ENCODE measurements at places on chromosomes 6 and 20.
A peak's percentile ranks its signal among the peaks of the same experiment; 100 is the strongest.

DNA sequence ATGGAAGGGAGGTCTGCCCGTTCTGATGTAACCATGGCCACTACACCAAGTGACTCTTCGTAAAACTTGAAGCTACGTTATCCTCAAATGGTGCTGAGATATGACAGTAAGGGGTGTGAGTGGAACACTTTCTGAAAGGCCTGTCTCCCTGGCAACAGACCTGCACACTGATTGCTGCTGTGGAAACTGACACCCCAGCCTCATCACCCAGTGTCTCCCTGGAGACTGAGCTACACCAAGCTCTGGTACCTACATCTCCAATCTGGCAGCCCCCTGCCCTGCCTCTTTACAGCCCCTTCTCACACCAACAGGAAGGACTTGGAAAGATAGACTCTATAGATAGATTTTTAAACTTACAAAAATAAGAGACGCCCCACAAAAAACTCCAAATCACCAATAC is 13.2 kb downstream of the PI16 start:
- DNase-seq, result no peak

- no peak for DNase-seq
Measured at GRCh38 chr6:119476554-119476953, 127.0 kb upstream of the MAN1A1 start.

DNA sequence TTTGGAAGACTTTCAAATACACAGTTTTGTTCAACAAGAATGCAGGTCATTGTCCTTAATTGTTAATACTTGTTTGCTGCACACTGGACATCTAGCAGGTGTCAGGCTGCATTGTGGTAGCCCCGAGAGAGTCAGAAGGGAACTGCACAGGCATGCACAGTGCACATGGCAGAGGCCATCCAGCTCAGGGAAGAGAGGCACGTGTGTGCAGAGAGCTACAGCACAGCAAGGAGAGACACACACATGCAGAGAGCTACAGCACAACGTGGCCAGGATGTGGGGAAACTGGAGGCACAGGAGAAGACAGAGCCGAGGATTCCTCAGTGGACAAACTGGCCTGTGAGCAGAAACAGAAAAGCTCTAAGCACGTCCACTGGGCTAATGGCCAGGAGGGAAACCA is 272.0 kb downstream of the SMOC2 start:
- no peak for DNase-seq

GRCh38 chr6:124963831-124964763 is 1.9 kb downstream of the RNF217 start:
- no peak for DNase-seq

DNA sequence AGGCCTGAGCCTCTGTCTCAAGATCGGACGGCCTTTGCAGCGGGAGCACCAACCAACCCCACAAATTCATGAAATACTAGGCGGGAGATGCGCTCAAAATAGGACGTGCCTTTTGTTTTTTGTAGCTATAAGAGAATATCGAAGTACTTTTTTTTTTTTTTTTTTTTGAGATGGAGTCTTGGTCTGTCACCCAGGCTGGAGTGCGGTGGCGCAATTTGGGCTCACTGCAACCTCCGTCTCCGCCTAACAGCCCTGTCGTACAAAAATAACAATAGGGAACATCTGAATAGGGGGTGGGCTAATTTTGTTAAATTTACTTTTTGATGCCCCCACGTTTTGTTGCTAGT is 5.9 kb upstream of the TUBB2A start:
- peak; percentile 2 for DNase-seq

DNA sequence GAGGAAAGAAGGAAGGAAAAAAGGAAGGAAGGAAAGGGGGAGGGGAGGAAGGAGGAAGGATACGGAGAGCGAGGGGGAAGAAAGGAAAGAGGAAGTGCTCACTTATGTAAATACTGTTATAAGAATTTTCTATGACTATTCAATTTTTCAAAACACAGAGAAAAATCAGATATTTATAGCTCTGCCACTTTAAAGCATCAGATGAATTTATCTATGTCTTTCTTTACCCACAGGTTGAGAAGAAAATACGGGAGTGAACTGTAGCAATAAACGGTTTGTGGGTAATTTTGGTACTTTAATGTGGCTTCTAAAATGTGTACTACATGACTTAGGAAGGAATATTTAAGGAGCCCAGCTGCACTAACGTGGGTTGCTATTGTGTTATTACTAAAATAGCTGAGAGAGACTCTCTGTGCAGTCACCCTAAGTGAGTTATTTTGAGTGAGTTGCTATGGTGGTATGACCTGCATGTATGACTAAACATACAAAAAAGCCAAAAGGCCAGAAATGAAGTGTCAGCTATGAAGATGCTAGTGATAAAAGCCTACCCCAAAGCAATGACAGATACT is 225.5 kb downstream of the SOD2 start:
- no peak for DNase-seq

- DNase-seq, result no peak
Measured at GRCh38 chr6:156857573-156857972, 80.4 kb downstream of the ARID1B start.

- no peak for DNase-seq
Measured at GRCh38 chr20:38986663-38987062, 24.5 kb downstream of the DHX35 start.

DNA sequence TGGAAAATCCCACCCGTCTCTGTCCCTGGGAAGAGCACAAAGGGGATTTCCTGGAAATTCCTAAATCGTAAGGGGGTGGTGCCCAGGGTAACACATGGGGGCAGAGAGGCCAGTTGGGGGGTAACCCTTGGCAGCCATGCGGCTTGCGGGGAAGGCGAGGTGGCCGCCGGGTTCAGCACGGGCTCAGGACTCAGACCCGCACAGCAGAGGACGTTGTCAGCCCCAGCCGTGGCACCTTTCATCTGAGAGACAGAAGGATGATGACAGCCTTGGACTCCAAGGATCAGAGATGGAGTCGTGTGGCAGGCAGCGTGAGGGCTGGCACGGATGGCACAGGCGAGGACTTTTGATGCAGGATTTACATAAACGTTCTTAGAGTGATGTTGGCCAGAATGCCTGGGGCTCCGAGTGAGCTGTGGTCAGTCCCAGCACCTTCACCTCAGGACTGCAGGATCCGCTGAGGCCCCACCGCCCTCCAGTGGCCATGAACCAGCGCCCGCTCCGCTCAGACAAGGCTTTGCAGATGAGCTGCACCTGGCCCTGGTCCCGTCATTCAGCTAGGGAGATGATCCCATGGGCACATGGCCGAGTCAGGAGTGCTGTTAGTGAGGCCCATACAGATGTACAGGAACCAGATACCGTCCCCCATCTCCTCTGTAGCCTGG is 190.3 kb downstream of the TAF4 start:
- DNase-seq, result no peak

- no peak for DNase-seq
Measured at GRCh38 chr6:19880066-19880465, 42.9 kb downstream of the ID4 start.

GRCh38 chr20:61879694-61880093 is 186.0 kb downstream of the TAF4 start:
- no peak for DNase-seq

GRCh38 chr6:146851837-146852236 is 253.1 kb downstream of the ADGB start:
- DNase-seq, result no peak
